ENCODE measurements at places on chromosomes 16 and 17.

- DNase-seq, result no peak
These were observed 15.4 kb upstream of the ARHGAP17 start for GRCh38 chr16:25030420-25031131.

- DNase-seq, result no peak
These were observed 4.8 kb upstream of the GAA start for GRCh38 chr17:80096561-80097021.

DNA sequence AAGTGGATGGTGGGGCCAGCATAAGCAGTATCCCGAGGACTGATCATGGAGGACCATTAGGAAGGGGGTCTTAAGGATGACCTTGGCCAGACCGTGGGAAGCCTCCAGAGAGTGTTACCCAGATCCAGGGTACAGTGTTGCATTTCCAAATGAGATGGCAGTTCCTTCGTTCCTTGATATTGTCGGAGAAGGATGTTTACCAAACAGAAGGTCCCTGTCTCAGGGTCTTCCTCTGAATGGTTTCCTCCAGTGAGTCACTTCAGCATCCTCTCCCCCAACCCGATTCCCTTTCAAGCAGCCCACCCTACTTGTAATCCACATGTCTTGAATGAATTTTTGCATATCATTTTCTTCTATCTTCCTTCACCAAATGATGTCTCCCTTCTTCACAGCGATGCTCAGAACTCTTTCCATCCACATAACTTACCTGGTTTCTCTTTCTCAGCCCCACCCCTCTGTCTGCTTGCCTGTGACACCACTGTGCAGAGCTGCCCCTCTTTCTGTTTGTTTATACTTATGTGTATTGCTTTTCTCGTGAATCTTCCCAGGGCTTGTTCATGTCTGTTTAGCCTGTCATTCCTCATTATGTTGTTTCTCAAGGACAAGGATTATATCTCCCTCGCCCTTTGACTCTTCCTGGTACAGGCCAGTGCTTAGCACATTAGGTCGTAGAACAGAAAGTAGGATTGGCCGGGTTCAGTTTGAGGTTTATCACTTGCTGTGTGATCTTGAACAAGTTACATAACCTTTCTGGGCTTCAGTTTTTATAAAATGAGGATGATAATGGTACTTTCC lies 5.7 kb downstream of the GOSR2 start:
- DNase-seq, result no peak

- no peak for DNase-seq
These were observed 10.6 kb upstream of the CD300A start for GRCh38 chr17:74455821-74456220.

DNA sequence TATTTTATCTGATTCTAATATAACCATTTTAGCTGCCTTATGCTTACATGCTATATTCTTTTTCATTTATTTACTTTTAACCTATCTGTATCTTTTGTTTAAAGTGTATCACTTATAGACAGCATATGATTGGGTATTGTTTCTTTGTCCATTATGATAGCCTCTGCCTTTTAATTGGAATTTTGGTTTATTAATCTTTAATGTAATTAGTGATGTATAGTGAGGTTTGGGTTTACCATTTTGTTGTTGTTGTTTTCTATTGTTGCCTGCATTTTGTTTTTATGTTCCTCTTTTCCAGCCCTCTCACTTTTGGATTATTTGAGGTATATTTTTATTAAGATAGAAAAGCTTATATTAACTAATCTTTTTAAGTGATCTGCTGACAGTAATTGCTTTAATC lies 59.4 kb downstream of the NLK start:
- DNase-seq, result no peak

DNA sequence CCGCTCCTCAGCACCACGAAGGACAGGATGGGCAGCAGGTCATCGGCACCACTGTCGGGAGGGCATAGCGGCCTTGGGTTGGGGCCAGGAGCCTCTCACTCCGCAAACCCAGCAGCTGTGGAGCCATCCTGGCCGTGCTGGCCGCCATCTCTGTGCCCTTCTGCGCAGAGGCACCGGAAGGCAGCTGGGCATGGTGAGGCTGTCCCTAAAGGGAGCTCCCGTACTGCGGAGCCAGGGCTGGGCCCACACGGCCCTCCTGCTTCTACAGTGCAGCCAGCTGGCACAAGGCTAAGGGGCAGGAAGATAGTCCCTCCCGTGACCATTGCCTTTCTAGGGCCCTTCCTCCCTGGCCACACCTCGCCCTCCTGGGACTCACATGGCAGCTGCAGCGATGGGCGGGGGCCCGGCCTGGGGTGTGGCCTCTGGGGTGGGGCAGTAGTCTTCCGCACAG lies 7.0 kb upstream of the SPATA2L start:
- DNase-seq, result no peak

DNA sequence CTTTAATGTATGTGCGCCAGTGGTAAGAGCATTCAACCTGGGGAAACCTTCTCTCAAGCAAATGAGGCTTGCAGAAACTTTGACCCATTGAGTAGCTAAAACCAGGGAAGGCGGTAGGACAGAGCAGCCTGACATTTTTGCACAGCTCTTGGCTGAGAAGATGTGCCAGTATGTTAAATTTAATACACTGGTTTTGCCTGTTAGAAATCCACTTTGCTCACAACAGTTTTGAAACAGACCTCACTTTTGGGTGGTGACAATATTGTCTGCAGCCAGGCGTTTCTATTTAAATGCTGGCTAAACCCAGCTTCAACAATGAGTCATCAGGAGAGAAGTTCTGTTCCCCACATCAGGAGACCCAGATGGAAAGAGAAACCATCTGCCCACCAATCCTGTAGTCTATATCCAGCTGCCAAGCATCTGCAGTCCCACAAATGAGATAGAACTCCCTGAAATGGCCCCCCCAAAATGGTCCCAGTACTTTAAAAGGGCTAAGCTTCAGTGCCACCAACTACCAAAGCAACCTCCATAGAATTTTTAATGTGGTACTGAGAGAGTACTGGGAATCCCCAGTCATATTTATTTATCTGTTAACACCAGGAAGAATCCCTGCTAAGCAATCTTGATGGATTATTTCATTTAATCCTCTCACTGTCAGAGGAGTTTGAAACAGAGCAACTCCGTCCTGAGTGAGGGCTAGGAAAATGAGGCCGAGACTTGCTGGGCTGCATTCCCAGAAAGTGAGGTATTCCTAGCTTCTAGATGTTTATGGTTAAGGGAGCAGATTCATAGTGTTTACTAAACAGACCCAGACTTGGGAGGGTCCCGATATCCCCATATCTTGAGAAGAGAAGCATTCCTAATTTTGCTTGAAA lies 29.0 kb upstream of the CLEC3A start:
- DNase-seq, result no peak

DNA sequence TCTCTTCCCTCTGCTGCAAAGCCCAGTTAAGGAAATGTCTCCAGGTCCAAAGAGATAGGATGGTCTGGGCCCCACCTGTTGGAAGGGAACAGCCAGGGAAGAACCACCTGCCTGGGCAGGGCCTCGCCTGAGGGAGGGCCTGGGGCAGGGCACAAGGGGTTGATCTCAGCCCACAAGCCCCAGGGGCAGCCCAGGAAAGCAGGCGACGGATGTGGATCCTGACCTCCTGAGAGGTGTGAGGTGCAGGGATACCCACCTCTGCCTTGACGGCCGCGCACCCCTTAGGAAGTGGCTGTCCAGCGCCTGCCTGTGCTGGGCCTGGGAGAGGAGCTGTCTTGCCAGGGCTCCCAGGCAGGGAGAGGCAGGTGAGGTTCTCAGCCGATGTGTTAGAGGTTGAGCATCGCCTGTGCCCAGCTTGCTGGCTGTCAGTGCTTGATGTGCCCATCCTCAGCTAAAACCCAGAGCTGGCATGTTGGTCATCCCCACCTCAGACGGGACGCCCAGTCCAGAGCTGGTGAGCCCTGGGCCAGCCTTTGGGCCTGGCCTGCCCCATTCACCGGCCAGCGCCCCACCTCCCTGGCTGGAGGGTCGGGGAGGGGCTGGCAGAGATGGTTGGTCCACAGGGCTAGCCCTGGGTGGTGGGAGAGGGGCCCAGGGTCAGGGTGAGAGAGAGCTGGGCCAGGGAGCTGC lies 434 bp downstream of the CEMP1 start:
- DNase-seq, result no peak

DNA sequence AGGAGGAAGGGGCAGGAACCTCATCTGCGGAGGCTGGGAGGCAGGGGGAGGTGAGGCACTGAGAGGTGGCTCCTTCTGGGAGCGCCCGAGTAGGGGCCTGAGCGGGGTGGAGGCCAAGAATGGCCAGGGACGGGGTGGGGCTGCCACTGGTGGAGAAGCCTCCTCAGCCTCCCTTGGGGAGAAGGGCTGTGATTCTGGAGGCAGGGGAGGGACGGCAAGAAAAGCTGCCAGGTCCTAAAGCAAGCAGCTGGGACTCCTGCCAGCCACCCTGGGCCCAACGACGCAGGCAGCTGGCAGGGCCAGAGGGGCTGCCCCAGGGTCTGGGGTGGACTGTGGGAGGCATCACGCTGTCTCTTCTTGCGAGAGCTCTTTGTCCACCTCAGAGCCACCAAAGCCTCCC lies 12.7 kb upstream of the MLKL start:
- no peak for DNase-seq

- no peak for DNase-seq
These were observed 93.5 kb downstream of the WWP2 start for GRCh38 chr16:69855592-69855991.

- no peak for DNase-seq
These were observed 59.8 kb downstream of the CDH11 start for GRCh38 chr16:65061935-65062518.

- DNase-seq, result no peak
These were observed 10.7 kb downstream of the ZNF205 start for GRCh38 chr16:3122926-3123570.

- no peak for DNase-seq
These were observed 79.5 kb downstream of the WIPI1 start for GRCh38 chr17:68377771-68378267.

GRCh38 chr17:14886200-14886739 lies 378.9 kb downstream of the PMP22 start:
- no peak for DNase-seq

DNA sequence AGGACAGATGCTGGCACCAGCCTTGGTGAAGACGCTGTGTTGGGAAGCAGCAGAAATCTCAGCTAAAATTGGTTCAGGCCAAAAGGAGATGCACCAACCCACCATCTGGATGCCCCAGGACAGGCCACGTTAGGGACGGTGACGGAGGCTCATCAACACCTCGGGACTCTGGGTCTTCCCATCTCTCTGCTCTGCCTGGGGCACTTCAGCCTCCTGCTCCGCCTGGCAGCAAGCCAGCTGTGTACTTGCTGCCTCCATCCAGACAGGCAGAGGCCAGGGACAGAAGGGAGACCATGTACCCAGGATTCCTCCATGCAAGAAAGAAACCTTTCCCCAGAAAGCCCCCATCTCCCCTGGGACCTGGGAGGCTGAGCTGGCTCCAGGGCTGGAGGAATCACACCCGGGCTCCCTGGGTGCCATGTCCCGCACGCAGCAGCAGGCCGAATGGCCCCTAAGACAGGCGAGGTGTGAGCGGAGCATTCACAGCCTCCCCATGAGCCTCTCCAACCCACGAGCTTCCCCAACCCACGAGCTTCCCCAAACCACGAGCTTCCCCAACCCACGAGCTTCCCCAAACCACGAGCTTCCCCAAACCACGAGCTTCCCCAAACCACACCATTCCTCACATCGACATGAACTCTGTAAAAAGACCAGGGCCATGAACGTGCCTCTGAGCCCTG lies 274.5 kb downstream of the C16orf95 start:
- DNase-seq, result no peak

- no peak for DNase-seq
These were observed 610 bp downstream of the C16orf74 start for GRCh38 chr16:85750146-85750826.

DNA sequence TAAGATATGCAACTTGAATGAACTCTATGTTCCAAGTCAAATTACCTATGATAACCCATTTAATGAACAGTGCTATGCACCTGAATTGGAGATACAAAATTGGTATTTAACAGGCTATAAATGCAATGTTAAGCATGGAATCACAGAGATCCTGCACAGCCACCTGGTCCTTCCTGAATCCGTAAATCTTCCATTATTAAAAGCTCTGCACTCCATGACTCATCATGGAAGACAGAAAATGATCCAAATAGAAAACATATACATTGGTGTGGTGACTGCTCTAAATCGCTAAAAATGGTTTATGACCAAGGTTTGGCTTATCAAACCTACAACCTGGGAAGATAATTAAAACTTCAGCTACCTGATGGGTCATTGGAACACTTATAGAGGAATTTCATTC lies 45.3 kb downstream of the GLG1 start:
- DNase-seq, result no peak

- DNase-seq, result no peak
These were observed 171.1 kb downstream of the ABCC12 start for GRCh38 chr16:47984669-47985068.

GRCh38 chr16:75919664-75920063 lies 193.4 kb upstream of the CPHXL start:
- no peak for DNase-seq

- no peak for DNase-seq
These were observed 3.3 kb downstream of the PGS1 start for GRCh38 chr17:78381601-78382232.

GRCh38 chr17:28571361-28572122 lies at the start of gene PIGS:
Gene PIGS (minus strand): TSS chr17:28571524. CDS start chr17:28571496, 28 bp downstream.
- DNase-seq, result peak; percentile 74

DNA sequence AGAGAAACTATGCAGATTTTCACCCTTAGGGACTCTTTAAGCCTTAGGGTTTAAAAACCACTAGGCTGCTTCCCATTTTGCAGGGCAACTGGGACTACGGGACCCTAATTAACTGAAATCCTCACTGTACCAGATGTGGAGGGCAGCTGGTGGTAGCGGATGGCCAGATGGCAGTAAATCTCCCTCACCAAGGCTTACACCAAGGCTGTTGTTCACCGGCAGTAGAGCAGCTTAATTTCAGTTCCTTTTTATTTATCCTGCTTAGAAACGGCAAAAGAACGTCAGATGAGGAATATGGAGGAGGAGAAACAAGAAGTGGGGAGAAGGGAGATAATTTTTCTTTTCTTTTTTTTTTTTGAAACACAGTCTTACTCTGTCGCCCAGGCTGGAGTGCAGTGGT lies 6.5 kb downstream of the ABHD15 start:
- no peak for DNase-seq

DNA sequence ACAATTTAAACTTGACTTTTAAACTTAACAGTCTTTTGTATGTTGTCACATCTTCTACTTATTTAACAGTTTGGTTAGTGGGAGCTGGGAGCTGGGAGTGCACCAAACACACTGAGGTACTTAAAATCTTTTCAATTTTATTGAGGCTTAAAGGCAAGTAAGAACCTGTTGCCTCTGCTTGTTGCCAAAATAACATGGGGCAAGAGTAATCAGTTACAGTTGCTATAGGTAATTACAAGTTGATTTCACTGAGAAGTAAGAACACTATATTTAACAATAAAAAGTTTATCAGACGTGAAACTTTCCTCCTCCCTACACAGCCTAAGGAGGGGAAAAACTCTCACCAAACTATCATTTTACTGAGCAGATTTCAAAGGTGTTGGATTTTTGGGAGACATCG lies 135.2 kb downstream of the FTO start:
- no peak for DNase-seq

- no peak for DNase-seq
These were observed 13.9 kb downstream of the EIF4A3 start for GRCh38 chr17:80132906-80133625.

DNA sequence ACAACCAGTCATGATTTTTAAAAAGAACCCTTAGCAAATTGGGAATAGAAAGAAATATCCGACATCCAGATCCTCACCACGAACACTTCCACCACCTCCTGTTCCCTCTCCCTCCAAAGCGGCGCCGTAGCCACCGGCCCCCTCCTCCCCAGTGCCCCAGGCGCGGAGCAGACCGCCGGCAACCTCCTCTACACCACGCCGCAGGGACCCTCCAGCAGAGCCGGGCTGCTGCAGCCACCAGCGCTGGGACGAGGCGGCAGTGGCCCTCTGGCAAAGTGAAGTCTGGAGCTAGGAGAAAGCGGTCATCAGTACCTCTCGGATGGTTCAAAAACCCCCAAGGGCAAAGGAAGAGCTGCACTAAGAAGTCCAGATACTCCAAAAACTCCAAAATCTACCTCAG lies 41.4 kb upstream of the SLFN13 start:
- no peak for DNase-seq

All from cerebellar nuclear complex (tissue), 1 donor.